ENCODE measurements at places on chromosomes 1 and 21. TPM values are rescaled to one million over a fixed set of nuclear protein-coding genes. Genes with fewer than 3 reads are reported as not detected.

The SLC39A1 gene
- polyA plus RNA-seq, result 91.3 TPM

DNA sequence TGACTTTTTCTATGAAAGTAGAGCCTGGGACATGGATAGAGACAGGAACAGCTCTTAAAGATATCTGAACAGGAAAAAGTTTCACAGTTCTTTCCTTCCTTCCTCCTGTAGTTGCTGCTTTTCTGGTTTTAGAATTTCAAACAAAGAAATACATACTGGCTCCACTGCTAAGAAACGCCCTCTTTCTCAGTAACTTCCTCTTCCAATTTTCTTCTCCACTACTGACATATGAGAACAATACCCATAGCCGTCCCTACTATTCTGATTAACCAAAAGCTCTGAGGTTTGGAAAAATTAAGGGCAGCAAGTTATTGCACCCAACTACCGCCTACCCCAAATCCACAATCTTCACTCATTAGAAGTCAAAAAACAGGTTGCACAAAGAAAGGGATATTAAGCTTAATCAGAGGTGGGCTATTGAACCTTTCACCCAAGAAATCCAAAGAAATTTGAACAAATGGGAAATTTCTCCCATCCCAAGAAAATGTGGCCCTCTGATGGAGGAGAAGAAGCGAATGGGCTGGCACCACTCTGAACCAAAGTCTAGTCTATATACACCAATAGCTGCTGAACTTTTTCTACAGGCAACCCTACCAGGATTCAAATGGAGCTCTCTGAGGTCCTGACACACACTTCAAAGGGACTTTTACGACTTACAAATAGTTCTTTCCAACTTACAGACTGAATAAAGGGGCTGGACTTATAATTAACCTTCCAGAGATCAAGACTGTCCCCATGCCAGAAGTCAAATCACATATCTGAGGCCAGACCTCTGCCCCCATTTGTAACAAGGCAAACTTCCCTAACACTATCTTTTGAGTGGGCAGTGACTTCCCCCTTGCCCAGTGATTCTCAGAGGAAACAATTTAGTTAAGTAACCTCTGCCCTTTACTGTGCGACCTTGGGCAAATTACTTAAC, 1.7 kb downstream of the WASF2 start:
- no peaks in the 10 kb centered on the region for H3K36me3 ChIP-seq
- H3K27me3 ChIP-seq, result no peaks in the 10 kb centered on the region
- peak overlapping the region; percentile 87 for H3K4me3 ChIP-seq

GRCh38 chr1:180536821-180537372, 21.9 kb upstream of the OVAAL start:
- H3K4me1 ChIP-seq, result peaks cover 4% of the 10 kb centered on the region
- no peak overlapping the region for H3K4me3 ChIP-seq
- H3K27me3 ChIP-seq, result no peaks in the 10 kb centered on the region
- H3K36me3 ChIP-seq, result no peaks in the 10 kb centered on the region
- no peak overlapping the region for H3K27ac ChIP-seq

GRCh38 chr1:2825487-2826189, 24.1 kb upstream of the TTC34 start:
- H3K4me3 ChIP-seq, result no peak overlapping the region
- no peaks in the 10 kb centered on the region for H3K27me3 ChIP-seq
- no peak overlapping the region for H3K27ac ChIP-seq
- no peaks in the 10 kb centered on the region for H3K4me1 ChIP-seq
- no peak for DNase-seq

DNA sequence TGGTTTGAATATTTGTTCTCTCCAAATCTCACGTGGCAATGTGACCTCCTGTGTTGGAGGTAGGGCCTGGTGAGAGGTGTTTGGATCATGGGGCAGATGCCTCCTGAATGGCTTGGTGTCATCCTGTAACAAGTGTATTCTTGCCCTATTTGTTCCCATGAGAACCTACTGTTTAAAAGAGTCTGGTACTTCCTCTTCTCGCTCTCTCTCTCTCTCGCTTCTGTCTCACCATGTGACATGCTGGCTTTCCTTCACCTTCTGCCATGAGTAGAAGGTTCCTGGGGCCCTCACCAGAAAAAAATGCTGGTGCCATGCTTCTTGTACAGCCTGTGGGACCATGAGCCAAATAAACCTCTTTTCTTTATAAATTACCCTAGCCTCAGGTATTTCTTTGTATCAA, 8.4 kb upstream of the PAXBP1 start:
- H3K4me3 ChIP-seq, result no peak overlapping the region
- H3K27ac ChIP-seq, result no peak overlapping the region
- no peak for DNase-seq
- H3K4me1 ChIP-seq, result no peaks in the 10 kb centered on the region
- H3K27me3 ChIP-seq, result no peaks in the 10 kb centered on the region

The PCP4 gene
- polyA plus RNA-seq, result 7.3 TPM

- peaks cover 8% of the 10 kb centered on the region for H3K27me3 ChIP-seq
- H3K27ac ChIP-seq, result no peak overlapping the region
- no peaks in the 10 kb centered on the region for H3K36me3 ChIP-seq
These were observed 795 bp upstream of the AHDC1 start for GRCh38 chr1:27604579-27605299.

GRCh38 chr1:170010443-170010842, 64.1 kb downstream of the KIFAP3 start:
- no peaks in the 10 kb centered on the region for H3K27me3 ChIP-seq
- DNase-seq, result peak; percentile 65
- no peaks in the 10 kb centered on the region for H3K36me3 ChIP-seq
- no peaks in the 10 kb centered on the region for H3K4me1 ChIP-seq
- no peak overlapping the region for H3K27ac ChIP-seq

GRCh38 chr1:32438136-32438535, 26.7 kb upstream of the ZBTB8B start:
- no peak overlapping the region for H3K4me3 ChIP-seq
- H3K4me1 ChIP-seq, result peaks cover 20% of the 10 kb centered on the region
- no peaks in the 10 kb centered on the region for H3K36me3 ChIP-seq
- H3K27me3 ChIP-seq, result no peaks in the 10 kb centered on the region
- DNase-seq, result peak; percentile 84
- H3K27ac ChIP-seq, result peak overlapping the region; percentile 96

Data from GM23338 (cell line).